CD4-positive, alpha-beta T cell treated with Interleukin-10 for 1 hour (primary cell): ENCODE measurements at places on chromosomes 5 and 9.

DNA sequence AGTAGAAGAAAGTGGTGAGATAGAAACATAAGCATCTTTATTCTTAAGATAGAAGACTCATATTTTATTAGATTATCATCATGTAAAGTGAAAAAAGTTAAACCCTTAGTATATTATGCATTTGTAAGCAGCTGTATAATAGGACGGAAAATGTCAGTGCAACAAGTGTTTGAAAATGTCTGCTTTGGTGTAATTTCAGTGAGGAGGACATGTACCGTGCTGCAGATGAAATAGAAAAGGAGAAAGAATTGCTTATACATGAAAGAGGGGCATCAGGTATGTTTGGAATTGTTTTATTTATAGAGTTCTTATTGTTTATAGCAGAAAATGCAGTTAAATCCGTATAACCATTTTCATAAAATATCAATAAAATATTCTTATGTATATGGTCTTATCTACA, 8.9 kb downstream of the OTULIN start:
- DNase-seq: no peak

DNA sequence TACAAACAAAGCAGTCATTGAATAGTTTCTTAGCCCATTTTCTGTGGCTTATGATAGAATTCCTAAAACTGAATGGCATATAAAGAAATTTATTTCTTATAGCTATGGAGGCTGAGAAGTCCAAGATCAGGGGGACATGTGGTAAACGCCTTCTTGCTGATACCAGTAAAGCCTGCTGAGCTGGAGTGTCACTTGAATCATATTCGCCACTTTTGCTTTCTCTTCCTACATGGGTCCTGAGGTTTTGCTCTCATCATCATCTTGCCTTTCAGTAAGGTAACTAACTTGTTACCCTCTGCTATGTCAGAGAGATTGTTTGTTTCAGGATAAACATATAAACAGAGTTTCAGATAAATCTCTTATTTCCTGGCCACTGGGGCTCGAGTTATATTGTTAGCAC, 203.3 kb upstream of the DMRT1 start:
- no peak for DNase-seq

- DNase-seq: no peak
Measured at GRCh38 chr9:134833294-134833880, 47.2 kb upstream of the FCN2 start.

- DNase-seq: no peak
Measured at GRCh38 chr5:2482778-2483177, 268.7 kb downstream of the IRX2 start.

GRCh38 chr5:42596817-42597216, 159.8 kb upstream of the CCDC152 start:
- DNase-seq: no peak

DNA sequence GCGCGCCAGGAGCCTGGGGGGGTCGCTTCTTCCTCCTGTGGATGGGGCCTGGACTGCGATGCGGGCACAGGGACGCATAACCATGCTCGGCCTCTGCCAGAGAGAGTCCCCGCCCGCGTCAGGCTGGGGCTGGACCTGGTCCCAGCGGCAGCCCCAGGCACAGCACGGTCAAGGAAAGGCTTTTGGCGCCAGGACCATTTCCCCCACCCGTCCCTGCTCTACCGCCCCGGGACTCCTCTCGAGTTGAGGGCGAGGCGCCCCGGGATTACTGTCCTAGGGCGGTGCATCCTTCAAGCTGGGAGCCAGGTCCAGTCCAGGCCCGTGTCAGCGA, 341 bp downstream of the MXD3 start:
- DNase-seq: no peak

- no peak for DNase-seq
Measured at GRCh38 chr9:72154468-72155285, 5.4 kb downstream of the GDA start.

- no peak for DNase-seq
Measured at GRCh38 chr5:170629566-170630175, 125.9 kb downstream of the KCNIP1 start.

- DNase-seq: no peak
Measured at GRCh38 chr5:123879071-123879470, 367.1 kb downstream of the CSNK1G3 start.

DNA sequence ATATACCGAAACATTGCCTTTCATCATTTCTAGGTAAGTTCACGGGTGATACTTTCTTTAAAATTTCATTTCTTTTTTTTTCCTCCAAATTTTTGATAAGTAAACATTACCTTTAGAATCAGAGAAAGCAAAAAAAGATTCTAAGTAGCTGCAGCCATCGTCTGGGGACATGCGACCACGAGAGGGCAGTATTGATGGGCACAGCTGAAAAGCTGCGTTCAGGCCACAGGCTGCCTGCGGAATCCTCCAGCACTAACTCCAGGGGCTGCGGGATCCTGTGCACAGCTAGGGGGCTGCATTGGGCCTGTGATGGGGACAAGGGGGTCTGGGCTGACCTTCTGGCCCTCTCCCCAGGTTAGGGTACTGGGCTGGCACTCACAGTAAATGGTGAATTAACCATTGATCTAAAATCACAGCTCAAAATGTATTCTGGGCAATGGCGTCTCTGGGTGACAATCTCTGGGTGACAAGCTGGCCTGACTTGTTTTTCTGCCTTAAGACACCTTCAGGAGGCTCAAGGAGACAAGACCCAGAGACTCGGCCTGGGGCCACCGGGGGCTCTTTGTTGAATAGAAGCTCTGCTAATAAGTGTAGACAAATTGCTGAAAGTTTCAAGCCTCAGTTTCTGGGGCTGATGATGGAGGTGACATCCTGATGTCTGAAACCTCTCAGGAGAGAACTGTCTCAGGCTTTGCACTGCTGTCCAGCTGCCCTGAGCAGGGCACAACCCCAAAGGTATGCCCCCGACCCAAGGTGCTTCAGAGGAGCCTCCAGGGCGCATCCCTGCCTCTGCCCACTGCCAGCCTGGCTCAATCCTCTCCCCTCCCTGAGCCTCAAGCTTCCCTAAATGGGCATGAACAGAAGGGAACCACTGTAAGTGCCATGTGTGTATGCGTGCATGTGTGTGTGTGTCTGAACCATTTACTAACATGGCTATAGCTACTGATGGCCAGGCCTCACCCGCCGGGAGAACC, 44.3 kb upstream of the SARDH start:
- peak; percentile 61 for DNase-seq
